ENCODE measurements at places on chromosomes 5 and 9.

DNA sequence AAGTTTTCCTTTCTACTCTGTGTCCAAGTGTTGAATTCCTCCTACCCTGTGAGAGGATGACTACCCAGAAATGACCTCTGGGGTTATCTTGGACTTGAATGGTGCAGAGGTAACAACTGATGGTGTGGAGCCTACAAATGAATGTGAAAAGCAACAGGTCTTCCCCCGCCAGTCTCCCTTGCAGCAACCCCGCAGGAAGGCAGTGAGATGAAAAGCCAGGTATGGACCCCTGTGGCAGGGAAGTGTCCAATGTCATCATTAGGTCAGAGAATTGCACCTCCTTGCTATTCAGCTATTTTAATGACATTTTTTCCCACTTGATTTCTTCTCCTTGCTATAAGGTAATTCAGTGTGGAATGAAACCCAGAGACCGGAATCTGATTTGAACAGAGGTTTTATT, 58.5 kb downstream of the MAT2B start:
- DNase-seq: no peak

GRCh38 chr9:107170801-107171200, 112.3 kb upstream of the RAD23B start:
- DNase-seq: no peak

- no peak for DNase-seq
Measured at GRCh38 chr5:151449297-151449696, 1.9 kb downstream of the SLC36A1 start.

DNA sequence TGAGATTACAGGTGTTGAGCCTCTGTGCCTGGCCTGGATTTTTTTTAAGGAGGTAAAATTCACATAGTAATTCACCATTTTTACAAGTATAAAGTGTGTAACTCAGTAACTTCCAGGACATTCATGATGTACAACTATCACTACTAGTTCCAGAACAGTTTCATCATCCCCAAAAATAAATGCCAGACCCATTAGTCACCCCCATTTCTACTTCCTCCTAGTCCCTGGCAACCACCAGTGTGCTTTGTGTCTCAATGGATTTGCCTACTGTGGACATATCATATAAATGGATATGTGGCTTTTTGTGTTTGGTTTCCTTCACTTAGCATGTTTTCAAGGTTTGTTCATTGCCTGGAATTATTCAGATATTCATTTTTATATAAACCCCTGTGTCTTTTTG, 72.5 kb upstream of the PANK3 start:
- no peak for DNase-seq

GRCh38 chr5:169354263-169354662, 53.3 kb upstream of the SLIT3 start:
- DNase-seq: no peak

GRCh38 chr5:75034137-75034739, 18.1 kb downstream of the GCNT4 start:
- DNase-seq: no peak

DNA sequence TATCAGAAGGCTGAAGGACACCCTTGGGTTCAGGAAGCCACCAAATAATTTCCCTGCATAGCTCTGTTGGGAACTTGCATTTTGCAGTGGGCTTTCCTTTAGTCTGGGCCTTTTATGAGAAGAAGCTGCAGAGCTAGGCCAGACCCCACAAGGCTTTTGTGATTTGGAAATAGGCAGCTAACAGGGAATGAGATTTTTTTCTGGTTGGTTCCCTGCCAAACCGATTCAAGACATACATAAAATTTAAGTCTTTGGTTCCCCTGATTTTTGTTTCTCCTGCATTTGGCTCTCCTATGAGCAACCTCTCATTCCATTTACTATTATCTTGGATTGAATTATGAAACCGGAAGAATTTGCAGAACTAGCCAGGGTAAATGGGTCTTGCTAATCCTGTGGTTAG, 81.5 kb upstream of the PTCH1 start:
- DNase-seq: no peak

DNA sequence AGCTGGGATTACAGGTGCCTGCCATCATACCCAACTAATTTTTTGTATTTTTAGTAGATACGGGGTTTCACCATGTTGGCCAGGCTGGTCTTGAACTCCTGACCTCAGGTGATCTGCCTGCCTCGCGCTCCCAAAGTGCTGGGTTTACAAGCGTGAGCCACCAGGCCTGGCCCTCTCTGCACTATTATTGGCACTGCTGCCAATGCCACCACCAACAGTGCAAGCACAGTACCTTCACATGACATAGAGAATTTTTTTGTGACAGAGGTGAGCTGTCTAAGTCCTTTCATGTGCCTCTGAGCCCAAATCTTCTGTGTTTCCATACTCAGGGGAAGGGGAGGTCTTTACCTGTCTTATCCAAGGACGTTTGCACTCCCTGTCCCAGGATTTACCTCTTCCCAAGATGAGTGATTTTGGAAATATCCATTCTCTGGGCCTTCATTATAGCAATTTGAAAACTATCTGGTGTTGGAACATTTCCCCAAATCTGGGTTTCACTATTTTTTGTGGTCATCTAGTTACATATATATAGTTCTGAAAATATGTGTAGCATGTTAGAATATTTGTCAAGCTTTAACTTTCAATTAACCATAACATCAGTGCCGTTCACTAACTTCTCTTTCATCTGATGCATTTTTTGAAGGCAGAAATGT, 5.4 kb upstream of the CD180 start:
- DNase-seq: no peak

DNA sequence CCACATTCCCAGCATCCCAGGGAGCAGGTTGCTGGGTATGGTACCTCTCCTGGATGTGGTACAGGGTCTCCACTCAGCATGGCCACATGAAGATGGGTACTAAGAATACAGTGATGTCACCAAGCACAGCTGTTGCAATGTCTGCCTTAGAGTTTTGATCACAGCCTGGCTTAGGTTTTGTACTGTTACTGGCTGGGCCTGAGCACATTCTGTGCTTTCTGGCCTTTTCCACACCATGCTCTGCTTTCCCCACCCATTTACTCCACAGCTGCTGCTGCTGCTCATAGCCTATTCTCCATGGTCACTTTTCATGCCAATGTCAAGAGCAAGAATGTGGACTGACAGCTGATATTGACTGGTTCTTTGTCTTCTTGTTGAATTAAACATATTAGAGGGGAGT, 481.9 kb downstream of the ARHGEF28 start:
- no peak for DNase-seq

- no peak for DNase-seq
Measured at GRCh38 chr9:22389271-22389670, 57.4 kb upstream of the DMRTA1 start.

- no peak for DNase-seq
Measured at GRCh38 chr5:80093796-80094195, 58.6 kb downstream of the THBS4 start.

GRCh38 chr5:143440448-143441115, 37.1 kb upstream of the NR3C1 start:
- no peak for DNase-seq

DNA sequence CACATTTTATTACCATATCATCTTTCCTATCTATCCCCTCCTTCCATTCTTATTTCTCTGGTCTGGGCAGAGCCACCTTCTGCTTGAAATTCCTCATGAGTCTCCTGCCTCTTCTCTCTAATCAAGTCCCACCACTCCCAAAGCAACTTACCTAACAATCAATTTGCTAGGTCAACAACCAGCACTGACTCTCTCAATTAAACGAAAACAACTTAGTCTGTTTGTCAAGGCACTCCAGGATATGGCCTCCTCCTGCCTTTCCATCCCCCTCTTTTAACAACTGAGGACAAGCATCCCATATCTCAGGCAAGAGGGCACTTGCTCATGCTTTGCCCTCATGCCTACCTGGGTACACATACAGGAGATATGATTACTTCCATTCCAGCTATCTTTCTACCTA, 47.4 kb downstream of the HCN1 start:
- no peak for DNase-seq

DNA sequence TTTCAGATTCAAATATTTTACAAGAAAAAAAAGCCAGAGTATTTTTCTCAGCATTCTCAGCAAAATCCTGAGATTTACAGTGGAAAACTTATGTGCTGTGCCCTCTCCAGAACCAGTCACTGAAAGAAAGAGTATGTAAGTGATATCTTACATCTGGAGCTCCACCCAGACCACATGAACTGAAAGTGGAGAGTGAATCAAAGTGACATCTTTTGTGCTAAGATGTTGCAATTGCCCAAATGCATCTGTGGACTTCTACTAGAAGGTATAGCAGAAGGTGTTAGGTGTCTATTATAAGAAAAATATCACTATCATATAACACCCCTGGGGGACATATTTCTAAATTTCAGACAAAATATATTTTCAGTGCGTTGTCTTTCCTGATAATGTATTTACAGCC, 49.0 kb upstream of the RIC1 start:
- no peak for DNase-seq

DNA sequence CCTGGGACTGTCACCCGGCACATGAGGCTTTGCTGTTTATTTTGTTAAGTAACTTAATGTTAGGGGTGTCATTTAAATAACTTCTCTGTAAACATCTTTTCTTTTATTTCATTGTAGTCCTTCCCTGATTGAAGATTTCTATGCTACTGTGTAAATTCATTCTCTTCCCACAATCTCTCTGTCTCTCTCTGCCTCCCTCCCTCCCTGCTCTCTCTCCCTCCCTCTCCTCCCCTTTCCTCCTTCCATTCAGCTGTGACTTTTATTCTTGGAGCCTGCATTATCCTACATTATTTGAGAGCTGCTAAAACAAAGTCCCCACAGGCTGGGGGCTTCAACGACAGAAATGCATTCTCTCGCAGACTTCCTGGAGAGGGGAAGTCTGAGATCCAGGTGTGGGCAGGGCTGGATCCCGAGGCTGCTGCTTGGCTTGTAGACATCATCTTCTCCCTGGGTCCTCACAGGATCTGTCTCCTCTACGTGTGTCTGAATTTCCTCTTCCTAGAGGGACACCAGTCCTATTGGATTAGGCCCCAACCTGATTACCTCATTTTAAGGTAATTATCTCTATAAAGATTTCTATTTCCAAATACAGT, 18.4 kb downstream of the UBE2QL1 start:
- no peak for DNase-seq

DNA sequence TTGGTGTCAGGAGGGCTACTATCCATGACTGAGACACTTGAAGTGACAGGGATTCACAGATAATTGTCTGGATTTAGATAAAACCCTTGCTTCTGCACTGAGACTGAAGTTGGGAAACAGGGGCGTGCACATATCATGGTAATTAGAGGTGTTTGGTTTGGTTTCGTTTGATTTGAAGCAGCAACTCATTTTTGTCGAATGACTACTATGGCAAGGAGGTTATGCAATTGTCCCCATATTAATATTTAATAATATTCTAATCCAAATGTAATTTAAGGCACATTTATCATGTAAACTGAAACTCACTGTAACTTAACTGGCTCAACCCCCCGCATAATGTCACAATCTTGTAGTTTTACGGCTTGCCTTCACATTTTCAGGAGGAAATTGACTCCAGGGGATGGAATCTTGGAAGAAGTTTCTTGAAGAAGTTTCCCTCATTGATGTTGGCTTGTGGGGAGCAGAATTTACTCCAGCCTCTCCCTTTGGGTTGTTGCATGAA, 12.5 kb downstream of the ZNF366 start:
- no peak for DNase-seq

DNA sequence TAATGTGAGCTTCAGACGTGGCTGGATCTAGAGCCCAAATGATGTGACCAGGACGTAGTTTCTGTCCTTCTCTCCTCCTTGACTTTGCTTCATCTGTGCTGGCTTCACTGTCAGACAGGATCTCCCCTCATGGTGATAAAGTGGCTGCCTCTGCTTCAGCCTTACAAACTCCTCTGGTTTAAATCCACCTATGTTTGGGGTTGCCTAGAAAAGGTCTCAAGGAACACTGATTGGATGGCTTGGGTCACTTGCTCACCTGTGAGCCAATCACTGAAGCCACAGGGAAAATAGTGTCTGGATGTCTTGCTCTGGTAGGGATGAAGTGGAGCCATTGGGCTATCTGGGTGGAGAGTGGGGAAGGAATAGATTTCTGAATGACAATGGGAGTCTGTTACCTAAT, 36.1 kb downstream of the FGF18 start:
- DNase-seq: no peak

- DNase-seq: no peak
Measured at GRCh38 chr9:68538200-68538599, 2.5 kb downstream of the TMEM252 start.

DNA sequence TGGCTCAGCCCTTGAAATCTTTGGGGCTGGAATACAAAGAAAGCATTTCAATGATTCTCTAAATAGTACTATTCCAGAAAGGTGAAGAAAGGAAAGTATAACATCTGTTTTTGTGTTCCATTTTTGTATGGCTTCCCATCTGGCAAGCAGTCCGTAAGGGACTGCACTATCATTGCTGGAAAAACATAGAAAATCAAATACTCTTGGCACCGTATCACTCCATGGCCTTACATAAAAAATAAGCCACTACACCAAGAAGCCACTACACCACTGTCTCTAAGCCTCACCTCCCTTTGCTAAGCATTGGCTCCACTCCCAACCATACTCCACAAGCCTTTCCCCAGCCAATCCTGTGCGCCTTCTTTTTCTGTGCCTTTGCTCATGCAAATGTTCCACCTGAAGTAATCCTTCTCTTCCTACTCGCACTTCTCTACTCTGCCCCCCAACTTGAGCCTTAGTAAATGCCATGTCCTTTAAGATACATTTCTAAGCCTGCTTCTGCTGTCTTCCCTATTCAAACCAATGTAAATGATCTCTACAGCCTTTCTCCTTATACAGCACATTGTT, 454.6 kb upstream of the TUSC1 start:
- no peak for DNase-seq

DNA sequence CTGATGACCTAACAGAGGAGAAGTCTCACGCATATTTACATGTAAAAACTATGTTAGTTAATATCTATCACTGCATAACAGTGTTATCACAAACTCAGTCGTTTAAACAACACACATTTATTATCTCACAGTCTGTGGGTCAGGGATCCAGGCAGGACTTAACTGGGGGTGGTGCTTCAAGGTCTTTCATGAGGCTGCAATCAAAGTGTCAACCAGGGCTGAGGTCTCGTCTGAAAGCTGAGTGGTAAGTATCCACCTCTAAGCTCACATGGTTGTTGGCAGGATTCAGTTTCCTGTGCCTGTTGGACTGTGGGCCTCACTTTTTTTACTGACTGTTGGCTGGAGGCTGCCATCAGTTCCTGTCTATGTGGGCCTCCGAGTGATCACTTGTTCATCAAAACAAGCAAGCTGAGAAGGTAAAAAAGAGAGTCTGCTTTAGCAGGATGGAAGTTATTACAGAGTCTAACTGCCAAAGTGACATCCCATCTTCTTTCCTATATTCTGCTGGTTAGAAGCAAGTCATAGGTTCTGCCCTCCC, 188.6 kb downstream of the CARTPT start:
- DNase-seq: no peak

DNA sequence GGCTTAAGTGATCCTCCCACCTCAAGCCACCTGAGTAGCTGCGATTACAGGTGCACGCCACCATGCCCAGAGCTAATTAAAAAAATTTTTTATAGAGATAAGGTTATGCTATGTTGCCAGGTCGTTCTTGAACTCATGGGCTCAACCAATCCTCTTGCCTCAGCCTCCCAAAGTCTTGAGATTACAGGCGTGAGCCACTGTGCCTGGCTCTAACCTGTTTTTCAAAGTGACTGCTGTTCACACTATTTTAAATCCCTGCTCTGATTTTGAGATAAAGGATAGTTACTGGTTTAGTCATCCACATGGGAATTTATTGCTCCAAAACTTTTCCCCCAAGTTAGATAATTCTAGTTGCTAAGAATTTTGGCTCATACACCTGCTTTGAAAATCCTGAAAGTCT, 48.2 kb upstream of the MTMR12 start:
- DNase-seq: no peak

GRCh38 chr9:21559402-21560280, 77.5 kb upstream of the IFNE start:
- no peak for DNase-seq

Measured in bone marrow (tissue), 2 donors.